WERI-Rb-1 (cell line): ENCODE measurements at places on chromosomes 1 and 21.

GRCh38 chr1:19260211-19261138, 8.9 kb downstream of the MRTO4 start:
- peak; percentile 56 for DNase-seq

GRCh38 chr1:172286629-172287076, 133.8 kb upstream of the C1orf105 start:
- no peak for DNase-seq

DNA sequence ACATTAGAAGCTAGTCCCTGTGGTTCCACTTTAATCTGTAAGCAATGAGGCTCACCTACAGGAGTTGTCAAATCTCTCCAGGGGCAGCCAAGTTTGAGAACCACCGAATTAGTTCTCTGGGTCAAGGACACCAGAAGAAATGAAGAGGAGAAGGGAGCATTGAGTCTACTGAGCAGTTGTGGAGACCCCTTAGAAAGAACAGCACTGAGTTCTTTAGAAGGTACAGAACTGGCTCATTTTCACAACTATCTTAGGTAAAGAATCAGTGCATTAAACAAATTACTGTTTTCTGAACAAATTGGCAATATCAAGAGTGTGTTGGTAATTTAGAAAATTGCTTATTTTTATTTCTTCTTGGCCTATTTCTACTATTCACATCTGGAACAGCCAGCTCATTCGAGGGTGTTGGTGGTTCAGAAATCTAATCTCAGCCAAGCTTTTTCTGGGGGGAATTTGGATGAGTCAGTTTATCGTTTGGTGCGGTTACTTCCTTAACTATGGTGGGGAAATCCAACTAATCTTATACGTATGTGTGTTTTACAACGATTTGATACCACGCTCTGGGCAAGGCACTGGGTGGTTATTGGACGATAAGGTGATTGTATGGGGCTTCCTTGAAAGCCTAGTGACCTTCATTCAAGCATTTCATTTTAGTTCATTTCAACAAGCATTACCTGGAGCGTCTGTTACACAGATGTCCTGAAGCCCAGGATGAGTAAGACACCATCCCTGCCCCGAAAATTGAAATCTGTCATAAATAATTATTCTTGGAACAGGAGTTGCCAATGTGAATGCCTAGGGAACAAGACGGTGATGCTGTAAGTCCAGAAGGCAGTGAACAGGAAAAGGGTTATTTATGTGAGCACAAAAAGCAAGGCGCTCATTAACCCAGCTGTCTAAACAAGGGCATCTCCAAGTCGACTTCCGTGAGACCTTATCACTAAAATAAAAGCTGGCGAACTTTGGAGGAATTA, 52.0 kb upstream of the TMPRSS2 start:
- no peak for DNase-seq

GRCh38 chr1:118249641-118250040, 64.6 kb upstream of the SPAG17 start:
- no peak for DNase-seq

DNA sequence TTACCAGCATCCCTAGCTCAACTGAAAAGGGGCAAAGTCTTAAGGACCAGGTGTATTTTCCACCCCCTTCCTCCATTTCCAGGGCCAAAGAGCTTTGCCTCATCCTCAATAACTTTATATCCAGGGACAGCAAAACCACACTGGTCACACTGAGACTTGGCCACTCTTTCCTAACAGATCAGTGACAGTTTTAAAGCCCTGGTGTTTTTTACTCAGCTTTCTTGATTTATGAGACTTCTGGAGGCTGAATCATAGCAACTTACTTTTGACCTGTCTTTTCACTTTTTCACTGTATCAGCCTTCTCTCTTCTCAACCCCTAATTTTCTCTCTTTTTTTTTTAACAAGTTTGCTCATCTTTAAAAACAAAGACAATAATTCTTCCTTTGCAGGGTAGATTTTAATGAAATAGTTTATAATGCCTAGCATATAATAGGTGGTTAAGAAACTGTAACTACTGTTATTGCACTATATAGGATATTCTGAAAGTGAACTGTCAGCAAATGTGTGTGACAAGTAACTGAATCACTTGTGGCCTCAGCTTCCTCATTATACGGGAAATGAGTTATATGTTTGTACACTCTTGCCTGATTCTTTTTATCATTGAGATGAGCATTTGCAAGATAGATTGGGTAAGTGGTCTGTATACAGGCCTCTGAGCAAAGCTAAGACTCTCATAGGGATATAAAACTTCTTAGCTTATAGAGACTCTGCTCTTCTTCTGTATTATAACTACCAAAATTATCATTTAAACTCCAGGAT, 19.7 kb upstream of the DYNLT5 start:
- no peak for DNase-seq

GRCh38 chr1:91750398-91750996, 135.5 kb downstream of the TGFBR3 start:
- no peak for DNase-seq

DNA sequence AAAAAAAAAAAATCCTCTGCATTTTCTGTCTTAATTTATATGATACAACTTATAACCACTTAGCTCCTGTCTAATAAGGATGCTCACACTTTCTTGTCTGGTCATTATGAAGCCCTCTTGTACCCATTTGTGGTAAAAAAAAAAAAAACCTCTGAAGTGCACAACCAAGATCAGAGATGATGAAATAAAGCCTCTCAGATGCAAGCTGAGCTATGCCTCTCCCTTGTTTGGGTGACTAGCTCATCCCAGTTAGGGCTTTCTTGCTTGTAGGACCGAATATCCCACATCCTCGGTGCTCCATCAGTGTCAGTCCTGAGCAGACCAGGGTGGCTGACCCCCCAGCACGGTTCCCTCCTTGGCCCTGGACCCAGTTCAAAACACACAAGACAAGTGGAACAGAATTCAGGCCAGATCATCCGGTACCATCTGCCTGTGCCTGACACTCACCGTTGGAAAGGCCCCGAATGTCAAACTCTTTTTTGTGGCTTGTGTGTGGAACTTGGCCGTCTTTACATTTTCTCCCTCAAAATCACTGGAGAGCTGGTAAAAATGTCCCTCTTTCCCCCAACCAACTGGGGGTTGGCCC, 6.3 kb upstream of the SELENON start:
- DNase-seq: no peak

DNA sequence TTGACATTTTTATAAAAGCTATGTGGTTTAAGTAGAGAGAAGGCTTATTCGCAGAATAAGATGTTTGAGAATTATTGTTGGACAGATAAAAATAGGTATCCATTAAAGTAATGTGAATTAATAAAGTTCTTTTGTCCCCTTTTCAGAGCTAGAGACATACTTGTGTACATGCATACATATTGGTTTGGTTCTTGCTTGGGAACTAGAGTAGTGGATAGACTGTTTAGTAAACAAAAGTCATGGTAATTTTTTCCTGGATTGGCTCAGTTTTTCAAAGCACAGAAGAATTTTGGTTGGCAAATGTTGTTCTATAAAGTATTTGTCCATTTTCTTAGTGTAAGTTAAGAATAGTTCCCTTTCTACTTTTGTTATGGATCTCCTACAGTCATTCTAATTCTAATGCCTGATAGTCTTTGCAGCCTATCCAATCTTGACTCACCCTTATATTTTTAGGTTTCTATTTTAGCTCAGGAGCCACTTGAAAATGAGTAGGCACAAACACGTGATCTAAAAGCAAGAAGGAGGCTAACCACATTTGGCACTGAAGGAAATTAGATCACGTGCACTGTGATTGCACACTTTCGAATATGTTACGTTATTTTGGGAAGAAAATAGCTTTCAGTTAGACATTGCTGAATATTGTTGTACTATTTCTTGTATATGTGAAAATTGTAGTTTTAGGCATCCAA, 47.0 kb downstream of the RABGAP1L start:
- no peak for DNase-seq

DNA sequence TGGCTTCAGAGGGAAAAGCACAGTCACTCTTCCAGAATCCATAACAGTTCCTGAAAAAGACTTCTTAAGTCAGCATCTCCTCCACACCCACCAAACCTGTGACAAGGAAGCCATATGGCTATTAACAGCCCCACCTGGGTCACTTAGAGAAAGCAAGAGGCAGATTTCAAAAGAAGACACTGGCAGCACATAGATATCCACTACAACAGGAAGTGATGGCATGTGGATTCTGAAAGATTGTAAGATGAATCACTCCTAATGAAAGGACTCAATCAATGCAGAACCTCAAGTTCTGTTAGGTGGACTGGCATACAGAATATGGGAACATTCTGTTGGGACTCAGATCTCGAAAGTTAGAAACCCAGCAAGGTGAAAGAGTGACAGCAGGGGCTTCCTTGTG, 365.9 kb downstream of the TGFB2 start:
- no peak for DNase-seq

- DNase-seq: no peak
Measured at GRCh38 chr1:16191916-16192546, 20.4 kb downstream of the ARHGEF19 start.

DNA sequence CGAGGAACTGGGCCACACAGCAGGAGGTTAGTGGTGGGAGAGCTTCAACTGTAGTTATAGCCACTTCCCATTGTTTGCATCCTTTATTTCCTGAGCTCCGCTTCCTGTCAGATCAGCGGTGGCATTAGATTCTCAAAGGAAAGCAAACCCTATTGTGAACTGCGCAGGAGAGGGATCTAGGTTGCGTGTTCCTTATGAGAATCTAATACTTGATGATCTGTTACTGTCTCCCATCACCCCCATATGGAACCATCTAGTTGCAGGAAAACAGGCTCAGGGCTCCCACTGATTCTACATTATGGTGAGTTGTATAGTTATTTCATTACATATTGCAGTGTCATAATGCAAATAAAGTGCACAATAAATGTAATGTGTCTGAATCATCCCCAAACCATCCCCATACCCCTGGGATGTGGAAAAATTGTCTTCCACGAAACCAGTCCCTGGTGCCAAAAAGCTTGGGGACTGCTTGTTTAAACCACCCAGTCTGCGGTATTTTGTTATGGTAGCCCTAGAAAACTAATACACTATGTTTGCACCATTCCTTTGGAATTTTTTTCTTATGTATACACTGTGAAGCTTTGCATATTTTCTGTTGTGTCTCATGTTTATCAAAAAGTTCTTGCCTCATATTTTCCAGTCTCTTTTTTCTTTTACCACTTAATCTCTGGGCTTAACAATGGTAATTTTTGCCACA, 136.6 kb upstream of the IVNS1ABP start:
- no peak for DNase-seq

DNA sequence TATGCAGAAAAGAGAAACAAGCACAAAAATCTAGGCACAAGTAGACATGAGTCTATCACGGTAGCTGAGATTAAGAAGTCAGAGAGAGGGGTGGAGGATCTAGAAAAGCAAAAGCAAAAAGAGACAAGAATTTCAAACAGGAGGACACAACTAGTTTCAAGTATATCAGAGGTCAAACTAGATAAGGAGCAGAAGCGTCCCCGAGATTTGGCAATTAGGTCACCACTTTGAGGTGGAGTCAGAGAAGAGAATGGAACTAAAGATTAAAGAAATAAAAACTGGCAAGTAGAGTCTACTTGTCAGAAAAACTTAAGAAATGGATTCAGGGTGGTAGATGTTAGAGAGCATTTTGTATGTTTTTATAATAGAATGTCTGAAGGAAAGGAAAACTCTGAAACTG, 2.3 kb downstream of the SF3B4 start:
- DNase-seq: no peak

DNA sequence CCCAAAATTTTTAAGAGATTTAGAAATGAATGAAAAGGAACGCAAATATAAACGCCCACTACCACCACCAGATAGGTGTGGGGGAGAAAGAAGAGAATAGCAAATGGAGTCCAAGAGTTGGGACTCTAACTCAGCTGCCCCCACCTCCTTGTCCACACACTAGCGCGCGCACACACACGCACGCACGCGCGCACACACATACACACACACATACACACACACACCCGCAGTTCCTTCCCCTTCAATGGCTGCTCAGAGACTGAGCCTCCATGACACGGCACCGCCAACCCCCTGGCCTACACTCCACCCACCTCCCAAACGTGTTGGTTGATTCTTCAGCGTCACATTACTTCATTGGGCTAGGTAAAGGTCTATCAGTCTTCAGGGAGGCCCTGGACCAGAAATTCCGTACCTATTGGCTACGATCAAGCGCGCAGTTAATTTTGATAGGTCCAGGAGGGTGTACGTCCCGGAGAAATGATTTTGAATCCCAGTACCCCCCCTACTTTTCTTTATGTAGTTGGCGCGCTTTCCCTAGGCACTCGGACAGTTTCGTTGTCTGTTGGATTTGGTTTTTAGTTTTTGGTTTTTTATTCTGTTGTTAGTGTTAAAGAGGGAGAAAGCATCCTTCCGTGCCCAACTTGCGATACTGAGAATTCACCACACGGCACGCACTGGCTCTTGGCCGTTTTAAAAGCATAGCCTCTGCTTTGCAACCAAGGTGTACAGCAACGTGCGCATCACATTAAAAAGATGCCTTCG, at the start of gene ANP32E:
Gene ANP32E, minus strand, starts transcription at position 261 of the 762 bp plus-strand sequence. CDS start 326 bp downstream, outside the sequence.
- DNase-seq: peak; percentile 99

DNA sequence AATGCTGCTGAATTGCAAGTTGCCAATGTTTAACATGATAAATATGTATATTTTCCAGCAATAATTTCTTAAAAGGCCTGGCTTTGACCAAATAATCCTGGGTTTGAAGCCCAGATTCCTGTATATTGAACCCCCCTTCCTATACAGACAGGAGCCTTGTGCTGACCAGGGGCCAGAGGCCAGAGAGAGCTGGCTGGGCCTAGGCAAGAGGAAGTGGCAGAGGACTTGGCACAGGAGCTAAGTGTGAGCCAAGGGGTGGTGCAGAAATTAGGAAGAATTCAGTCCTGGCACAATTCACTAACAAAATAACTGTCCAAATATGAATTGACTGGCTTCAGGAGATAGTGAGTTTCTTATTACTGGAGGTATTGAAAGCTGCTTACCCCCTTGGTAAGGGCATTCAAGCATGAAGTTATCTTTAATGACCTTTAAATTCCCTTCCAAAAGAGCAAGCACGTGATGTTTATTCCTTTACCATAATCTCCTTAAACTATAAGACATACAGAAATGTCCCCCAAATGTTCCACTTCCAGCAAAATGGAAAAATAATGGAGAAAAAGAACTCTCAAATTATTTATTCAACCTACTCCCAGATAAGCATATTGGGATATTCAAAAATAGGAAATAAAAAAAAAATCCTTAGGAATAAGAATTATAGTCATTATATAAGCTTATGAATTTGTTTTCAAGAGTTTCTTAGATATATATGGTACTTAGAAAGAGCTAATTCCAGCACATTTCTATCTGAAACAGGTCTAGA, 26.6 kb downstream of the NIBAN1 start:
- DNase-seq: no peak
